WERI-Rb-1 (cell line): ENCODE measurements at places on chromosomes 5 and 9.

- no peak for DNase-seq
Measured at GRCh38 chr5:173882632-173883031, 5.5 kb upstream of the CPEB4 start.

GRCh38 chr5:73380041-73380440, 68.5 kb downstream of the FOXD1 start:
- DNase-seq, result no peak

DNA sequence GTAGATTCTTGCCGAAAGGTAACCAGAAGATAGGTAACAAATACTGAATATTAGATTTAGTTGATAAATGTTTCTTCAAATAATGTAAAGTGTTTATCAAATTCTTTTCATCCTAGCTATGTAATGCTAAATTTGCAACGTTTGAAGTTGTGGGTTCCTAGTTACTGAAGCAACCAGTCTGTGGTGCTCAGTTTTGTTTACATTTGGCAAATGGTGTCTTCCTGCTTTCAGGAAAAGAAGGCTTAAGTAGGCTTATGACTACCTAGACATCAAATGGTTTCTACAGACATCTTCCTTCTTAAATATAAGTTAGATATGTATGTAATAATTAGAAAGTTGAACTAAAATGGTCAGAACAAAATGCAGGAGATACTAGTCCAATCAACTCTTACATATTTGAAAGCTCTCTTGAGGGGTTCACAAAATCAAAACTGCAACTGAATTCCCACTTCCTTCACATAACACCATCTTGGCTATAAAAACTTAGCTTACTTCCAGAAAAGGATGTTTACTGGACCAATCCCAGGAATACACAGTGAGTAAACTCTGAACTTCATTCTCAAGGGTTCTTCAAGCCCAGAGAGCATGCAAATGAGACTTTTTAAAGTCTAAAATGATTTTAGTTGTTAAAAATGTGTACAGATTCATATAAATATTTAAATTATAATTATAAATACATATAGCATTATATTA, 125.7 kb upstream of the ITGA1 start:
- no peak for DNase-seq

DNA sequence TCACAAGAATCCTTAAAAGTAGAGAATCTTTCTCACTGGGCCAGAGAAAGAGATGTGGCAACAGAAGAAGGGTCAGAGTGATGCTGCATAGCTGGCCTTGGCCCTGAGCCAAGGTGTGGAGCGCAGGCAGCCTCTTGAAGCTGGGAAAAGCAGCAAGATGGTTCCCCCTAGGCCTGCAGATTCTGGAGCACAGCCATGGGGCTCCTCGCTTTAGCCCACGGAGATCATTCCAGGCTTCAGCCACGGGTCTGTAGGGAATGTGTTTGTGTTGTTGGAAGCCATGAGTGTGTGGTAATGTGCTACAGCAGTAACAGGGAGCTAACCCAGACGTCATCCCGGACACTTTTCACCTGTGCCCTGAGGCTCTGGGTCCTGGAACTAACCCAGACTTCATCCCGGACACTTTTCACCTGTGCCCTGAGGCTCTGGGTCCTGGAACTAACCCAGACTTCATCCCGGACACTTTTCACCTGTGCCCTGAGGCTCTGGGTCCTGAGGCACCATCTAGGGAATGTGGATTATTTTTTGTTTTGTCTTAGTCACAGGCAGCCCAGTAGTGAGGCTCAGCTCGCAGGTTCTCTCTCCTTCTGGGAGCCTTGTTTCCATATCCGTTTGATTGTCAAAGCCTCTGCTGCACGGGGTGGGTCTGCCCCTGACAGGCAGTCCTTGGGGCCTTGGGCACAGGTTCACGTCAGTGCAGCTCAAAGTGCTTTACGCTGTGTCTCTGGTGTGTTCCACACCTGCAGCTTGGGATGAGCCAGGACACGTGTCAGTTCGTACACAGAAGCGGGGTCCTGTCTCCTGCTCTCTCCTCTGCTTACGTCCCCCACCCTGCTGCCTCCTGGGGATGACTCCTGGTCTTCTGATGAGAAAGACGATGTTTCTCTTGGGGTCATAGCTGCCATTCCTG, 56.3 kb upstream of the EXOC3 start:
- no peak for DNase-seq

DNA sequence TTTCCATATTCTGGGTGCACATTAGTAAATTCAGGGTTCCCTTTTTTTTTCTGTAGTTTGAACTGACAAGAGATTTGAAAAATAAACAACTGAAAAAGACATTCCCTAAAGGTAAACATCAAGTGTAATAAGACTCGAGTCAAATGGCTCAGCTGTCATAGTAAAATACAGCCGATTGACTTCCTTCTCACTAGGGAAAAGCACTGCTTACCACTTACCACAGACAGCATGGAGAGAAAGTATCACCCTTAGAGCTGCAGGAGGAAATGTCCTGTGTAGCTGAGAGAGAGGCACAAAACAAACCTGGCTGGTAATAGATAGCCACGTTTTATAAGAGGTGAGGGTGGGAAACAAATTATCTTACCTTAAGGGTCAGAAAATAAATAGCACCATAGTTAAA, 12.1 kb upstream of the DMAC1 start:
- DNase-seq, result no peak

- DNase-seq, result no peak
Measured at GRCh38 chr5:76855961-76856360, 6.1 kb downstream of the S100Z start.

- no peak for DNase-seq
Measured at GRCh38 chr5:124844371-124844920, 98.0 kb upstream of the ZNF608 start.

DNA sequence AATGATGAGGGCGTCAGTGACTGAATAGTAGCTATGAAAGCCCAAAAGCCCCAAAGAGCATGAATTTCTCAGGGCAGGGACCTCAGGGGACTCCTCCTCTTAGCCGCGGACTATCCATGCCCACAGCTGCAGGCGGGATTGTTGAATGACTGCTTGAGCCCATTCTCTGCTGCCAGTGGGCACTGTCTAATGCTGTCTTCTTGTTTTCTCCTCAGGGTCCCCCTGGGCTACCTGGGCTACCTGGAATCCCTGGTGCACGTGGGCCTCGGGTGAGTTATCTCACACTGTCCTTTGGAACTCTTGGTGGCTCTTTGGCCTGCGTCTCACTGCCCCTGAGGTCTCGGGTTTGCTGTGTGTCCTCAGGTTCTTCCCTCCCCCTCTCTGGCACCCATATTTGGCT, 22.7 kb downstream of the COL27A1 start:
- DNase-seq, result no peak

DNA sequence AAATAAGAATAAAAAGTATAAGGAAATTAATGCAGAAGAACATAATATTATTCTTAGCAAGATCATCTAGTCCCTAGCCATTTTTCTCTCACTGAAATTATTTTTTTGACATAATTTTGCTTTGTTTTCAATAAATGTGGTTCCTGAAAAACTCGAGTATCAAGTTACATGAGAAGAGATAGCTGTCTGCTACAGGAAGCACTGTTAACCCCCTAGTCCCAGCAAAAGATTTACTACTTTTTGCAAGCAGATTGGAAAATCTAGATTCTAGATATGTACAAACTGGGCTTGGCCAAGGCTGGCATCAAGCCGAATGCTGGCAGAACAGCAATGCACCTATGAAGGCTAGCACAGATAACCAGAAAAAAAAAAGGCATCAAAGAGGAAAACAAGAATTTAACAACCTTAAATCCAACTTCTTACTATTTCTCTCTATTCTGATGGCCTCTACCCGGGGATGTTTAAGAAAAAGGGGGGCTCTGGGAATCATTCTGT, 21.9 kb upstream of the ISCA1 start:
- no peak for DNase-seq

GRCh38 chr9:80387828-80388227, 816.1 kb downstream of the TLE4 start:
- no peak for DNase-seq

DNA sequence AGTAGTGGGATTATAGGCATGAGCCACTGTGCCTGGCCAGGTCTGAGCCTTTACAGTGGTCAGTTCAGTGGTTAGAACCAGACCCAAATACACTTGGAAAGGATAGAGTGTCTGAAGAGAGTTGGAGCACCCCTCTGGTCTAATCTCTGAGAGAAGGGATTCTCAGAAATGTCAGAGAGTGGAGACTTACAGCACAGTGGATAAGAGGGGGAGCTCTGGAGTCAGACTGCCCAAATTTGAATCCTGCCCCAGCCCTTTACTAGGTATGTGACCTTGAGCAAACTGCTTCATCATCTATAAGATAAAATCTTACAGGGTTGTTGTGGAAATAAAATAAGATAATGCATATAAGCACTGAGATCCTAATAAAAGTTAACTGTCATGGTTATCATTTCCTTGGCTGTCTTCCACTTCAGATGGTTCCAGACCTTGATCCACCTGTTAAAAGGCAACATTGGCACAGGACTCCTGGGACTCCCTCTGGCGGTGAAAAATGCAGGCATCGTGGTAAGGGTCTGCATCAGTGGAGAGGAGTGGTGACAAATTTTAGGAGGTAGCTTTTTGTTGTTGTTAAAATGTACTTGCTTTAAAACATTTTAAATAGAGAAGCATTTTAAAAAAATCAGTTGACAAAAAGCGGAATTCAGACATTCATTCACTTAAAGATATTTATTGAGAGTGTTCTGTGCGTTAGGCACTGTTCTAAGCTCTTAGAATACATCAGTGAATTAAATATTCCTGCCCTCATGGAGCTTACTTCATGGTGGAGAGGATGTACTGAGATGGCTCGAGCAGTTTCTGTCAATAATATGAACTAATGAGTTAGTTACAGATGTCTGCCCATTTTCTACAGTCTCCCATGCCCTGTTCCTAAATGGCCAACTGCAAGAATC, 16.0 kb downstream of the SLC36A1 start:
- DNase-seq, result no peak

DNA sequence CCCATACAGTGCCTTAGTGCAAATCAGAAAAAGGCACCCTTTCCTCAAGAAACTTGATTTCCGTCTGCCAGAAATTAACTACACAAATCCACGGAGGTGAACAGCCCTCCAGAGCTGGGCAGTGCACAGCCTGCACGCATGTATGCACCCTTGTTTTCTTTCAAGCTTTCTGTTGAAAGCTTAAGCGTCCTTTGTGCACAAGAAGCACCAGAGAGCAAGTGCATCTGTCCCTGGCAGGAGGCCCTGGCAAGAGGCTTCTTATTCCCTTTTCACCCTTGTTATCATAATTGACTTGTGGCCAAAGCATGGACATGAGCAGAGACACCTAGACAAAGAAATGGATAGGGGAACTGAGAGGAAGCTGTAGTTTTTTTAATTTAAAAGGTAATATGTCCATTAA, 47.4 kb upstream of the ATG10 start:
- DNase-seq, result no peak

DNA sequence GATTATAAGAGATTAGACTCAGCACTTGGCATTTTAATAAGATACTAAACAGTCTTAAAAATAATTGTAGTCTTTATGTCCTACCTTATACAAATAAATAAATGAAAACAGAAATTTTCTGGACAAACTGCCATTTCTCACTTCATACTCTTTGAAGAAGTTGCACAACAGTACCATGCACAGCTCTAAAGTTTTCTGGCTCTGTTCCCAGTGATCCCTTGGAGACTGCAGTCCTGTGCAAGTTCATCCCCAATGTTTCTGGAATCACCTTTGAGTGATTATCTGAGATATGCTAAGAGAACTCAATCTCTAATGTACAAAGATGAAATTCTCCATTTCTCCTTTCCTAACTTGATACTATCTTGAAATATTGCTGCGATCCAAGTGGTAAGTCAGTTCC, 330.4 kb upstream of the EDIL3 start:
- no peak for DNase-seq

DNA sequence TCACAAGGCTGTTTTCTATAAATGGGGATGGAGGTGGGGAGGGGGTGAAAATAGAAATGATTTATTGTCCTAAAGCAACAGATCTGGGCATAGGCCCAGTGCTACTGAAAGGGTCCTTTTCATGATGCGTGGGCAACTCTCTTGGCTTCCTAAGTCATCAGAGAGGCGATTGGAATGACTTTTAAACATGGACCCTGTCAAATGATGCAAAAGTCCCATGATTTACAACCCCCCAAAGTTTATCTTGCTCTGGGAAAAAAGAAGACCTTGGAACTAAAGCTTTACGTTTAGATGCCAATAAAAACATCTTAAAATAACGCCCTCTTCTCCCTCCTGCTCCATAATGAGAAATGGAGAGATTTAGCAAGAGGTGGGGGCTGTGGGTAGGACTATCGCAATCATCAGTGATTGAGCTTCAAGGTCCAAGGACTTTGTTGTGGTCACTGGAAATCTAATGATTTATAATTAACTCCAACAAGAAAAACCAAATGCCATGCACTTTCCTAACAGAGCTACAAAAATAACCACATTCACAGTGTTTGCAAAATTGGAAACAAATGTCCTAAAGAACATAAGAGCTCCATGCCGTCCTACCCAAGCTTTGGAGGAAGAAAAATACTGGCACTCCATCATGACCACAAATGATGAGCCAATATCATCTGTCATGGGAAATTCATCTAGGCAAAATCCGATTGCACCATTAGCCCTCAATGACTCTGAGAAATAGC, 167.5 kb upstream of the CLINT1 start:
- no peak for DNase-seq

GRCh38 chr9:108582726-108583125, 273.1 kb downstream of the ACTL7B start:
- DNase-seq, result no peak

DNA sequence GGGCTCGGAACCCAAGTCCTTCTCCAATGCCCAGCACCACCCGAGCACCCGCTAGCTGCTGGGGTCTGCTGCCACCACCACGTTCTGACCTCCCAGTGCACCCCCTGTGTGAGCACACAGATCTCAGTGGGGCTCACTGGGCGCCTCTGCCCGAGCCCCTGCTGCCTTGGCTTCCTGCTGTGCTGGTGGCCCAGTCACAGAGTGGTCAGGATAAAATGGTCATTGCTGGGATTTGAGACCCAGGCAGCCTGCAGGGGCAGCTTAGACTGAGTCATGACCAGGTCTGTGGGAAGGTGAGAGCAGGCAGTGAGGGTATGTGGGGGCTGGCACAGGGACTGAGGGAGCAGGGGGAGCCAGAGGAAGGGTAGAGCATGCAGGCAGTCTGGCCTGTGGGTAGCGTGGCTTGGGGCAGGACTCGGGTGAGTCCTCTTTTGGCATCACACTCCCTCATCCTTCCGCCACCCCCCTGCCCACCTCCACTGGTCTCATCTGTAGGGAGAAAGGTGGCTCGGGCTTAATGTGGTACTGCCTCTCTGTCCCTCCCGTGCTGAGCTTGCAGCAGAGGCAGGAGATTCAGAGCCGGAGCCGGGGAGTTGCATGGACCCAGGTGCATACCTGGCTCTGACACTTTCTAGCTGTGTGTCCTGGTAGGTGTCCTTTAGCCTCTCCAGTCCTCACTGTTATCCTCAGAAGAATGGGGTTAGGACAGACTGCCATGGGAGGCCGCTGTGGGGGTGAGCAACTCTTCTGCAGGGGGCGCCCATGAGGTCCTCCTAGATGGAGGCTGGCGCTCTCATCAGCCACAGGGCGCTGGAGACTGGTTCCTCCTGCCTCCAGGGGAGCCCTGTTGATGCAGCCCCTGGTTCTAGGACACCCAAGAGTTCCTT, 32.1 kb downstream of the USP20 start:
- no peak for DNase-seq
